Right renal cortex interstitium (tissue), 3 donors: ENCODE measurements at places on chromosomes 4 and X.

DNA sequence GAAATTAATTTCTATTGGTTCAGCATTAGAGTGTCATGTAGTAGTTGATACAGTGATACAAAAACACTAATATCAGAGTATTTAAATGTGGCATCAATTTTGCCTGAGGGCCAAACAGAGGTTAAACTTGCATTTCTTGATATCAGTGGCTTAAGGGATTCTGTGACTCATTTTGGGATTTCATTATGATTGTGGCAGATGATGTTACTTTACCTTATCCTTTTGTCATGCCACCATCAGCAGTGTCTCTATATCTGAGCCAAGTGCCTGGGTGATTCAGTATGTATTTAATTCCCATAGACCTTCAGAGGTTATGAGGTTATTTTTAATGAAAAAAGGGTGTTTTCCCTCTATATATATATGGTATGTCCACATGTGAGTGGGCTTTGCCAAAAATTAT, 582.9 kb downstream of the ADGRL3 start:
- DNase-seq = no peak

DNA sequence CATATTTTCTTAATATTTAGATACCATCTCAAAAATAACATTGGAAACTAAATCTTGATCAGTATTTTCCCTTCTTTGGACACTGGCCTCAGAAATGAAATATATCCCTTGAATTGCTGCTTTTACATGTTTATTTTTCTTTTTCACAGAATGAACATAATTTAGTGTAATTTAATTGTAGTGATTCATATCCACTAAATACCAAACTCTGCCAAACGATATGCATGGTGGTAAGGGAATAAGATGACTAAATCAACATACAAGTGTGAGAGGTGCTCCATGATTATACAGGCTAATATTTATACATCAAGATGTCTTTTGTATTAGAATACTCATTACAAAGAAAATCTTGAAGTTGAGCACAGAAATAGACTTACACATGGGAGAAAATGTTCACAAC, 216.8 kb upstream of the PACRGL start:
- no peak for DNase-seq

- no peak for DNase-seq
Observed at GRCh38 chr4:152266831-152267480, 268.9 kb downstream of the FBXW7 start.

DNA sequence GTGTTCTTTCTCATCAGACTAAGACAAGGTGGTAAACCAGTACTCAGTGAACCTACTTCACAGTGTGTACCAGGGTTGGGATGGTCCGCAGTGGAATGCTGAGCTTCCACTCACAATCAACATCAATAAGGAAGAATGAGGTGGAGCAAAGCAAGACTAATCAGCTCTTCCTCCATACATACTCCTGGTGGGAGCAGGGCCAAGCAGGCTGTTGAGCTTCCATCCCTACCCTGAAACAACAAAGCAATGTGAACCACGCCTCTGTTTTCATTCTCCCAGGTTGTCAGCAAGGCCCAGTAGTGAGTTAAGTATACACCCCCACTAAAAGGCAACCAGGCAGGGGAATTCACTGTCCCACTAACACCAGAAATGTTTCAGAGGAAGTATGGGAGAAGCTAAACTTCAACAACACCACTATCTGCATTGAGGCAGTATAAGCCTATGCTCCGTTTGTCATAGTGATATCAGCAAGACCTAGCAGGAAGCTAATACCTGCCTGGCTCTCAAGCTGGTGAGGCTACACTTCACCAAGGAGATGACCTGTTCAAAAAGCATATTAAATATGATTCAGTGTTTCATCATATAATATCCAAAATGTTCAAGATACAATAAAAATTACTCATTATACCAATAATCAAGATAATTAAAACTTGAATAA, 109.5 kb downstream of the DDX60 start:
- no peak for DNase-seq
